EL (cell line): ENCODE measurements at places on chromosomes 11 and 22.
A peak's percentile ranks its signal among the peaks of the same experiment; 100 is the strongest.

DNA sequence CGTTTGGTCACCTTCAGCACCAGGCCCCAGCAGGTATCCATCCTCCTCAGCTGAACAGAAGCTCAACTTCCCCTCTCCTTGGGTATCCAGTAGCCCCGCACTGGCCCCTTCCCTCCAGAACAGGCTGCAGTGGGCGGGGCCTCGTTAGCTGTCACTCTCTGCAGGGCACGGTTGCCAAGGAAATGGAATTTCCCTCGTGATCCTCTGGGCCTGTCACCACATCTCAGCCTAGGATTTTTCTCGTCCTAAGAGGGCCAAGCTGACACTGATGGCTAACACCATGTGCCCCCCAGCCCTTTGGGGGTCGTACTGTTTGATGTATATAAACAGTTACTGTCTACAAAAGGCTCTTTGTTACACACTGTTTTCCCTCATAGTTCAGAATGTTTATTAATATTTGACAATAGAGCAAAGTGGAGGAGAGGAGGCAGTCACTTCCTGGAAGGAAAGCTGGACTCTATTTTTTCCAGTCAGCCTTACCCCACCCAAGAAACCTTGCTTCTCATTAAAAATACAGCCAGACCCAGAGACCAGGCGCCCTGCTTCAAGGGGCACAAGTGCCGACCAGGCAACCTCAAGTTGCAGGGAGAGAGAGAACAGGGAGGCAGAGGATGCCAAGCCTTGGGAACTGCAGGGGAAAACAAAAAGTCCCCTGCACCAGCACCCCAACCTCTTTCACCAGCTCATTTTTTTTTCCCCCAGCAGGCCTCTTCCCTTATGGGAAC, 44.5 kb downstream of the FEZ1 start:
- DNase-seq = peak; percentile 18

GRCh38 chr22:31083377-31083768, 2.3 kb downstream of the SMTN start:
- DNase-seq = no peak

- no peak for DNase-seq
These were observed 493 bp upstream of the CYTH4 start for GRCh38 chr22:37281646-37282384.

DNA sequence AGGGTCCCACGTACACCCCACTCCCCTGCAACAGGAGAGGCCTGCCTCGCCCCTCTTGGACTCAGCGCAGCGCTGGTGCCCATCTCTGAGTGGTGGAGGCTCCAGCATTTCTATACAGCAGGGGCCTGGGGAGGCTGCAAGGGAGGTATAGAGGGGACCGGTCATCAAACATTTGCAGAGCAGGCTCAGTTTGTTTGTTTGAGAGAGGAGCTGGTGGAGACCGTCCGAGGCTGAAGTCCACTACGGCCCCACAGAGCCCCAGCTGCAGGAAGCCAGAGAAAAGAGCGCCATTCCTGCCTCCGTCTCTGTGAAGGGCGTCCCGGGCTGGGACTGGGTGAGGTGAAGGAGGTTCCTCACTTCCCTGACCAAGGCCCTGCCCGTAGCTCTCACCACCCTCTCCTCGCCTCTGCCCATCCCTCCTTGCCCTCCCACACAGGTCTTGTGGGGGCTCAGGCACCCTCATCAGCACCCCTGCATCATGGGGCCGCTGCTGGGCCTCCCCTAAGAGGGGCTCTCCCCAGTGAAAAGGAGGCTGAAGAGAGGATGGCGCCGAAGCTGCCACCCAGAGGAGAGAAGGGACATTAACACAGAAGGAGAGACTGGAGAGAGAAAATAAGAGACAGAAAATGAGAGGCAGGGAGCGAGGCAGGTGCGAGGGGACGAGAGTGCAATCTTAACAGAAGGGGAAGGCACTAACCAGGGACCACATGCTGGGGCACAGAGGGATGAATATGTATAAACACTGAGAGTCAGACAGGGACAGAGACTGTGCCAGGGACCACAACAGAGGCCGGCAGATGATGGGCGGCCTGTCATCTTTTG, 24.5 kb downstream of the RPUSD4 start:
- DNase-seq = no peak

DNA sequence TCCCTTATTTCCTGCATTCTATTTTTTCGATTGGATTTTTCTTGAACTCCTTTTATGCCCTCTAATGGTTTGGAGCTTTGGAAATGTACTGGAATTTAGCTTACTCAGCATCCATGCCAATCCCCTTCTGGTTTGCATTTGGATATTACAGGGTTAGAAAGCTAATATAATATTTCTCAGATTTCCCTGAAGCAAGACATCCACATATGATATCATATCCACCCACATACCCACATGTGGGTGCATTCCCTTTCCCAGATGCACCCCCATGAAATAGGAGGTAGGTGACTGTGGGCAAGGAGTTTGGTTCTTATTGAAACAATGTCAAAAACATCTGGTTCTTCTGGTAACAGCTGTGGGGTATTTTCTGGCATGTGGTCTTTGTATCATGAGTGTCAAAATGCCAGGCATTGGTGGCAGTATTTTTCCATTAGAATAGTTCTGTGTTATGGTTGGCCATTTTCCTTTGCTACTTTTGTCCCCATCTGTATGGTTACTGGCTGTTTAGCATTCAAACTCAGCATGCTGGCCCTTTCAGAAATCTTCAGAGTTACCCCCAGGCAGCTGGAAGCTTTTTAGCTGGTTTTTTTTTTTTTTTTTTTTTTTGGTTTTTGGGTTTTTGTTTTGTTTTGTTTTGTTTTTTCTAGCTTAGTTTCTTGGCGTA, 32.7 kb upstream of the DDX10 start:
- no peak for DNase-seq

DNA sequence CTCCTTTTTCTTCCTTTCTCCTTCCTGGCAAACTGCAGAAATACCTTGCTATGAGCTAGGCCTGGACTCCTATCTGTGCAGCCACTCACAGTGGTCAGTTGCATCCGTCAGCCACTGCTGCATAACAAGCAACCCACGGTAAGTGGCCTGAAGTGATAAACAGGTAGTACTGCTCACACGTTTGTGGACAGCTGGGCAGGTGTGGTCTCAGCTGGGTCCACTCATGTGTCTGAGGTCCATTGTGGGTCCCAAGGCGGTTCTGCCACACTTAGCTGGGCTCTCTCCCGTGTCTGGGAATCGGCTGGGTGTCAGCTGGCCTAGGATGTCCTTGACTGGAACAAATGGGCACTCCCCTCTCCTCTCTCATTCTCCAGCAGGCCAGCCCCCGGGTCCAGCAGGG, 109.3 kb downstream of the BRD1 start:
- no peak for DNase-seq

- DNase-seq = no peak
These were observed 142.0 kb upstream of the SYT13 start for GRCh38 chr11:45428116-45428515.

DNA sequence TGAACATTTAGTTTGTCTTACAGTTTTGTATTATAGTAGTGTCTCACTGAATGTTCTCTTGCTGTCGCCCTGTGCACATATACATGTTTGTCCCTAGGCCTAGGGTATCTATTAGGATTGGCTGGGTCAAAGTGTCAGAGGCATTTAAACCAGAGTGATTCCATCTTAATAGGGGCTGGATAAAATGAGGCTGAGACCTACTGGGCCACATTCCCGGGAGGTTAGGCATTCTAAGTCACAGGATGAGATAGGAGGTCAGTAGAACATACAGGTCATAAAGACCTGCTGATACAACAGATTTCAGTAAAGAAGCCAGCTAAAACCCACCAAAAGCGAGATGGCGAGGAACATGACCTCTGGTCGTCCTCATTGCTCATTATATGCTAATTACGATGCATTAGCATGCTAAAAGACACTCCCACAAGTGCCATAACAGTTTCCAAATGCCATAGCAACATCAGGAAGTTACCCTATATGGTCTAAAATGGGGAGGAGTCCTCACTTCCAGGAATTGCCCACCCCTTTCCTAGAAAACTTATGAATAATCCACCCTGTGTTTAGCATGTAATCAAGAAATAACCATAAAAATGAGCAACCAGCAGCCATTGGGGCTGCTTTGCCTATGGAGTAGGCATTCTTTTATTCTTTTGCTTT, 82.6 kb downstream of the LDLRAD3 start:
- no peak for DNase-seq

DNA sequence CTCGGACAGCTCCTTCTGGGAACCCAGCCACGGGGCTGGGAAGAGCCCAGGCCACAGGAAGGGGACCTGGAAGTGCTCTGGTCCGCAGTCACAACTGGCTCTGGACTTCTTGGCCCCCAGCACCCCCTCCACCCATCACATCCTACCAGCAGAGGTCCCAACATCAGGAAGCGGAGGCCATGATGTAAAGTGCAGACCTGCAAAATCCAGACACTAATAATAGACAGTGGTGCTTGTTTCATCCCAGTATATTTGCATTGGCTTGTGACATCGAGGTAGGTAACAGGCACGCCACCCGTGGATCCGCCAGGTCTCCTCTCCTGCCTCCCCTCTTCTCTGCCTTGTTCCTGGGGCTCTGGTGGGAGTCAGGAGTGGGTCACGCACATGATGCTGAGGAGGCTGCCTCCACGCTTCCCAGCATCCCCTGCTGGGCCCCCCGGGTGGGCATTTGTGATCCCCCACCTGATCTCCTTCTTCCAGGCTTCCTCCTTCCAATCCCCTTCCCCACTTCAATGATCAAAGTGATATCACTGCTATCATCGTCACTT, 1454.0 kb downstream of the BRD1 start:
- DNase-seq = no peak

GRCh38 chr11:47259232-47259977, 1.6 kb downstream of the NR1H3 start:
- DNase-seq = no peak

GRCh38 chr22:44133161-44133560, 47.6 kb upstream of the PARVG start:
- no peak for DNase-seq
